ENCODE measurements at places on chromosomes 2 and 18. TPM values are rescaled to one million over a fixed set of nuclear protein-coding genes. Genes with fewer than 3 reads are reported as not detected.

MARCO gene
- total RNA-seq: not detected

OBSL1 gene
- 72.4 TPM for total RNA-seq

GAD1 gene
- total RNA-seq: 0.50 TPM

MROH2A gene
- not detected for total RNA-seq

PUS10 gene
- total RNA-seq: 14.2 TPM

MBD1 gene
- total RNA-seq: 53.1 TPM

TUBB8B gene
- not detected for total RNA-seq

SNRNP200 gene
- 60.9 TPM for total RNA-seq

MC4R gene
- not detected for total RNA-seq

DLGAP1 gene
- 3.1 TPM for total RNA-seq

FOSL2 gene
- total RNA-seq: 148 TPM

PLB1 gene
- 19.2 TPM for total RNA-seq

ST6GAL2 gene
- total RNA-seq: 14.4 TPM

LIMS4 gene
- total RNA-seq: 0.90 TPM

LRRTM1 gene
- 1.0 TPM for total RNA-seq

NEB gene
- 3.3 TPM for total RNA-seq

SPATA3 gene
- total RNA-seq: not detected

REG3A gene
- total RNA-seq: 1.6 TPM

SH2D6 gene
- total RNA-seq: 0.27 TPM

HES6 gene
- 17.8 TPM for total RNA-seq

PXDN gene
- total RNA-seq: 78.8 TPM

KCNK3 gene
- 10.5 TPM for total RNA-seq

TCF23 gene
- total RNA-seq: not detected

GPR17 gene
- not detected for total RNA-seq

RTP5 gene
- not detected for total RNA-seq

FOXD4L1 gene
- 0.20 TPM for total RNA-seq

SCTR gene
- total RNA-seq: 1.7 TPM

TEKT4 gene
- total RNA-seq: not detected

KRTCAP3 gene
- 19.3 TPM for total RNA-seq

OSBPL6 gene
- 3.0 TPM for total RNA-seq

ORC4 gene
- 98.3 TPM for total RNA-seq

C2orf78 gene
- total RNA-seq: not detected

CCDC138 gene
- total RNA-seq: 6.6 TPM

SH3BP4 gene
- total RNA-seq: 35.9 TPM

PKDCC gene
- total RNA-seq: 339 TPM

ATF2 gene
- 52.1 TPM for total RNA-seq

CNDP1 gene
- not detected for total RNA-seq

ATP6V1B1 gene
- 0.84 TPM for total RNA-seq

RFTN2 gene
- total RNA-seq: 8.7 TPM

PID1 gene
- 27.8 TPM for total RNA-seq

DCTN1 gene
- total RNA-seq: 72.3 TPM

TRPM8 gene
- 0.84 TPM for total RNA-seq

LTBP1 gene
- 60.9 TPM for total RNA-seq

DTNA gene
- total RNA-seq: 42.8 TPM

TUBA4B gene
- total RNA-seq: 0.13 TPM

IL1F10 gene
- total RNA-seq: not detected

RGPD3 gene
- 0.27 TPM for total RNA-seq

RIT2 gene
- total RNA-seq: not detected

CAVIN2 gene
- total RNA-seq: 4.8 TPM

LINC00305 gene
- 0.32 TPM for total RNA-seq

ZBTB7C gene
- total RNA-seq: 1.0 TPM

MAL gene
- 1.4 TPM for total RNA-seq

SAG gene
- total RNA-seq: 0.47 TPM

SLC23A3 gene
- total RNA-seq: 1.4 TPM

PDK1 gene
- total RNA-seq: 13.1 TPM

All from hepatocyte (in vitro differentiated cells).